ENCODE measurements at places on chromosomes 4 and X.

GRCh38 chr4:41297832-41298231 lies 41.1 kb downstream of the UCHL1 start:
- no peak for DNase-seq

GRCh38 chr4:8643986-8644385 lies 51.4 kb downstream of the CPZ start:
- no peak for DNase-seq

GRCh38 chr4:172481802-172482508 lies 668.8 kb downstream of the GALNTL6 start:
- DNase-seq: no peak

GRCh38 chrX:39398215-39398962 lies 597.1 kb downstream of the MID1IP1 start:
- DNase-seq: no peak

DNA sequence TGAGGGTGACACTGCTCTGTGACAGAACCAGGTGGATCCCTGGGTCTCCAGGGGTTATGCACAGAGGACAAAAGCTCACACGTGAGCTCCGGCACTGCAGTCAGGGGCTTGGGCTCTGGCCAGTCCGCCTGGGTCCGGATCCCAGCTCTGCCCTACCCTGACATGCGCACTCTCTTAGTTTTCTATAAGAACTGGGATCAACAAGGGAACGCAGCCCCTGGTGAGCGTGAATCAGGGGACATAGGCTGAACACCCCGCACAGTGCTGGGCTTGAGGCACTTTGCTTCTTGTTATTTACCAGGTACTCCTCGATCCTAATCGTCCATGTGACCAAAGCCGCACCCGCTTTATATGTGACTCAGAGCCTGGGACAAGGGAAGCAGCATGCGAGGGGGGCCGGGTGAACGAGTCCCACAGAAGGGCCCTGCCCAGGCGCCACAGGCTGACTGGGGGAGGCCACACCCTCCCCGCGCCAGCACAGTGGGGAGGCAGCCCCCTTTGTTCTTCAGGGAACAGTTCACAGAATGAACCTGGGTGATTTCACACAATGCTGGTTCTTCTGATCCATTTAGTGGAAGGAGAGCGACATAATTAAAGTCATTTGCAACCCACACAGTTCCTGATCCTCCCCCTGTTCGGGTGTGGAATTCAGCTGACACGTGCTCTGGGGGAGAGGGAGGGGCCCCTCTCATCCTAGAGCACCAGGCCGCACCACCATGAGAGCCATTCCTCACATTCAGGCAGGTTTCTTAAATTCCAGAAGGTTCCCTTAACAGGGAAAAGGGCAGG lies 55.5 kb downstream of the WFS1 start:
- peak; percentile 57 for DNase-seq

- DNase-seq: no peak
Observed at GRCh38 chr4:144208074-144208473, 67.6 kb upstream of the GYPA start.

GRCh38 chr4:168353746-168354145 lies 35.2 kb upstream of the DDX60 start:
- no peak for DNase-seq

DNA sequence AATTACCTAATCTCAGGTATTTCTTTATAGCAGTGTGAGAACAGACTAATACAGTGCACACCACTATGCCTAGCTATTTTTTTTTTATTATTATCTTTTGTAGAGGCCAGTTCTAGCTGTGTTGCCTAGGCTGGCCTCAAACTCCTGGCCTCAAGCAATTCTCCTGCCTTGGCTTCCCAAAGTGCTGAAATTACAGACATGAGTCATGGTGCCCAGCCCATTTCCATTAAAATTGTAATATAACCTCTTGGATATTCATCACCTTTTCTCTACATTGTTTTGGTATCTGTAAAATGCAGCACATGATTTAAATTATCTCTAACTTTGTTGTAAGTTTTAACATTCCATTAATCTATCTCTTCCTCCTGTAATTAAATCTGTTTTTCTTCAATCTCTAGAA lies 2052.9 kb downstream of the ARAP2 start:
- DNase-seq: no peak

GRCh38 chr4:15848191-15848842 lies 70.2 kb downstream of the CD38 start:
- DNase-seq: no peak

GRCh38 chr4:40183615-40184411 lies 13.0 kb upstream of the RHOH start:
- no peak for DNase-seq

GRCh38 chr4:36549252-36549651 lies 267.8 kb downstream of the DTHD1 start:
- DNase-seq: no peak

GRCh38 chr4:142703694-142704309 lies 142.3 kb downstream of the INPP4B start:
- no peak for DNase-seq

- no peak for DNase-seq
Observed at GRCh38 chr4:99324979-99325378, 3.8 kb upstream of the ADH1B start.

DNA sequence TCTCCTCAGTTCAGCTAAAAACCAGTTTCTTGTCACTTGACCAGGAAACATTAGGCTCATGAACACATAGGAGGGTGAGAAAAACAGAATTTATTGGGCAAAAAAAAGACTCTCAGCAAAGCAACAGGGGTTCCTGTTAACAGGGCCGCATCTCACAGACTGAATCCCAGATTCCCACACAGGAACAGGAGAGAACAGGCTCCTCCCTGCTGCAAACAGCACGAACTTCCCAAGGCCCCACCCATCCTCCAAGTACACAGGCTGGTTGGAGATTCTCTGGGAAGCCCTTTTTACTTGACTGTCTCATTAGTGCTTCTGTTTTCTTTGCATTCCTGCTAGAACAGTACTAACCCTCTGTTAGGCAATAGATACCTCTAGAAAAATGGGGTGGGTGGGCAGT lies 52.4 kb upstream of the IL21 start:
- no peak for DNase-seq

DNA sequence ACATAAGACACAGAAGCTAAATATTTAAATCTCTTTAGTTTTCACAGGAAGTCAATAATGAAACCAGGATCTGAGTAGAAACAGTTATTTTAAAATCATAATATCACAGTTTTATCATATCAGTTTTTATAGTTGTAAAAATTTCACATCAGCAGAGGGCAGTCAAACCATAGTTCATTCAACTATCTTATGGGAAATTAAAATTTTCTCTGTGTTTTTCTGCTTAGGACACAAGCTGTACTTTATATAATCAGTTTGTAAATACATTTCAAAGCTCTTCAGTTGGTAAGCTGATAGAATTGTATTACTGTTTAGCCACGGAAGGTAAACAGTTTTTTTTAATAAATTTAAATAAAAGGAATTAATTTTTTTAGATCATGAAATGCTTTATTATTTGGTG lies 204.8 kb upstream of the NUDT6 start:
- no peak for DNase-seq

DNA sequence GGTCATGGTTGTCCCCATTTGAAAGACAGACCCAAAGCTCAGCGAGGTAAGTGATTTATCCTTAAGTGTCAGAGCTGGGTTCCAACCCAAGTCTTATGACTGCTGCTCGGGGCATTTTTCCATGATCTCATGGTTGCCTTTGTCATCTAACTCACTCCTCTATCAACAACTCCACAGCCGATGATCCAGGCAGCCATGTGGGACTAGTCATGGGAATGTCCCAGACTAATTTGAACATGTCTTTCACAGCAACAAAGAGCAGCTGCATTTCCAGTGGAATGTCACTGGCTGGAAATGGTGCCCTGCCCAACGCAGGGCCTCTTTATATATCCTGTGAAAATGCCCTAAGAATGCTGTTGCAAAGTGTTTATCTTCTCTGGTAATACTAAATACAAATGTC lies 284.8 kb upstream of the PPARGC1A start:
- no peak for DNase-seq

- DNase-seq: no peak
Observed at GRCh38 chrX:133365871-133366611, 49.2 kb downstream of the GPC4 start.

DNA sequence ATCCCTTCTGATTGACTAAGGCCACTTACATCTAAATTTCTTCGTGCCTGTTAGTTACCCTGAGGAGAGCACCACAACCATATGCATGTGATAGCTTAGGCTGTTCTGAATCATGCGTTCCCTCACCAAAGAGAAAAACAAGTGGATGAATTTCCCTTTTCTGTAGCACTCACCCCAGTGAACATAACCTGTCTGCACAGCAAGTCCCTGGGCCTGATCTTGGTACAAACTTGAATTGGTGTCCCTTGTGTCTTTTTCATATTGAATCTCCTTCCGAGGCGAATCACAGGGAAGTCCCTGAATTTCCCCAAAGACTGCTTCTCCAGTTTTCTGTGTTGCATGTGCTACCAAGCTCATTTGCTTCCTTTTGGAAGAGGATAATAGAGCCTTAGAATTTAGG lies 100.4 kb downstream of the KLHL8 start:
- DNase-seq: no peak

- DNase-seq: no peak
Observed at GRCh38 chrX:124338733-124339514, 6.5 kb downstream of the TEX13D start.

DNA sequence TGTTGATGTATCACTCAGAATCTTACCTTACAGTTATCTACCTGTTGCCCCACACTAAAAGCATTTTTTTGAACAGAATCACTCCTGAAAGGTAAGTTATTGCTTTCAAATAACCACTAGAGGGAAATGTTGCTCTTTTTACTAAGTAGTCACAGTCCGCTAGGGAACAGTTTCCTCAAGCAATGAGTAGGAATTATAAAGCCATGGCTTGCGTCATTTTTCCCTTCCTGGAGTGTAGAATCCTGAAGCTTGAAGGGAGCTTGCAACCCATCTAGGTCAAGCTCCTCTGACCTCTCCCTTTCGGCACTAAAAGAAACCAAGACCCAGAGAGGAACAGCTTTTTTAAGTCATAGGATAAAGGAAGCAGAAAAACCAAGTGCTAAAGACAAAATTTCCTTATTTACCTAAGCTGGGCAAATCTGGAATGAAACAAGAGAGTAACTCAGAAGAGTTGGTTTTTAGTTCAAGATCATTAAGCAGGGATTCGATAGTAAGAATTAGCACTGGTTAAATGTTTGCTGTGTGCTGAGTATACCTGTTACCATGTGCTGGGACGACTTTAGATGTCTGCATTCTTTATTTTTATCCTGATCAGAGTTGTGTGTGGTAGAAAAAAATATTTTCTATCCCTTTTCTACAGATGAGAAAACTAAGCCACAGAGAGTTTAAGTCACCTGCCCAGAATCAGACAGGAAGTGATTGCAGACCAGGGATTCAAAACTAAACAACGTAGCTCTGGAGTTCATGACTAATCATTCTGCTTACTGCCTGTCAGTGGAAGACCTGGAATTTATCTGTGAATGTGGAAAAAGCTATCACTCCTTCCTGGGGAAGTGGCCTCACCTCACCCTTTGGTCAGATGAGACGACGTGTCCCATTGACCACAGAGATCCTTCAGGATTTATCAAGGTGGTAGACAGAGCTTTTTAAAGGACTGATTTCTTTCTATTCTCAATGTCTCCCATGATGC lies 631.5 kb downstream of the RAB28 start:
- peak; percentile 75 for DNase-seq

GRCh38 chr4:187795737-187796136 lies 199.8 kb upstream of the ZFP42 start:
- no peak for DNase-seq

DNA sequence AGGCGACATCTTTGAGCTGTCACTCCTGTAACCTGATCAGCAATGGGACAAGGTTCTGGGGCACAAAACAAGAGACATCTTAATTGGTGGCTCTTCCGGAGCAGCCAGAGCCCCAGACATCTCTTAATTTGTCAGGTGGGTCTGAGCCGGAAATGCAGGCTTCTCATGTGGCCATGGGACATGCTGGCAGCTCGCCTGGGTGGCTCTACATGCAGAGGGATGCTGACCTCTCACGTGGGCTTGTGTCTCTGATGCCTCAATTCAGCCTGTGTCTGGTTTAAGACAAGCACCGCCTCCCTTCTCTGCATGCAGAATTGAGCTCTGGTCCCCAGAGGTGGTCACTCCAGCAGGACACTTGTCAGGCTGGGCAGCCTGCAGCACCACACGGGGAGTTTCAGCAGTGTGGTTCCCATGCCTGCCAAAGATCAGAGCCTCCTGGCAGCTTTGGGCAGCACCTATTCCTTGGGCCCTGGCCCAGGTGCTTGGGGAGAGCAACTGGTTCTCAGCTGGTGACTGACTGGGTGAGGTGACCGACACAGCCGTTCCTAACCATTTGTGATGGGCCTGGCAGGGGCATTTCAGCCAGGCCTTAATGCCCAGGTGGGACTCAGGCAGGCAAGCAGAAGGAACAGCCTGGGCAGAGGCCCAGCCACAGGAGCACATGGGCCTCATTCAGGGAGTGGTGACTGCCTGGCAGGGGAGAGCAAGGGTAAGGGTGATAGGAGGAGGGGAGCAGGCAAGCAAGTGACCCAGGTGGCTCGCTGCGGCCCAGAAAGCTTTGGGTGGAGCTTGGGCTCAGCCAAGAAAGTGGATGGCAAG lies 53.4 kb downstream of the HMX1 start:
- DNase-seq: no peak

DNA sequence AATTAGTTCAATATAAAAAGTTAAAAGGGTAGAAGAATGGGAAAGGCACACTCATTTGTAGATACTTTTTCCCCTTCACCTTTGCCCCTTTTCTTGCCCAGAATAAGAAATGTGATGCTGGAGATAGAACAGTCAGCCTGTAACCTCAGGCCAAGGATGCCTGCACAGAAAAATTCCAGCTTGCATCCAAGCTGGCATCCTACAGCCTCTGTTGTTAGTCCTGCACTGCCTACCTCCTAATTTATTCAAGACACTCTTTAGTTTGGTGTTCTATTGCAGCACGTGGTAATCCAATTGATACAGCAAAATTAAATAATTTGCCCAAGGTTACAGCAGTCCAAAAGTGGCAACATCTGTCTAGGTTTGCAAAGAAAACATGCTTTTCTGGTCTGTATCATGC lies 9.7 kb upstream of the USO1 start:
- no peak for DNase-seq
